ENCODE measurements at places on chromosomes 1 and 21.

- DNase-seq: no peak
Measured at GRCh38 chr1:188822248-188822647, 1655.4 kb downstream of the BRINP3 start.

DNA sequence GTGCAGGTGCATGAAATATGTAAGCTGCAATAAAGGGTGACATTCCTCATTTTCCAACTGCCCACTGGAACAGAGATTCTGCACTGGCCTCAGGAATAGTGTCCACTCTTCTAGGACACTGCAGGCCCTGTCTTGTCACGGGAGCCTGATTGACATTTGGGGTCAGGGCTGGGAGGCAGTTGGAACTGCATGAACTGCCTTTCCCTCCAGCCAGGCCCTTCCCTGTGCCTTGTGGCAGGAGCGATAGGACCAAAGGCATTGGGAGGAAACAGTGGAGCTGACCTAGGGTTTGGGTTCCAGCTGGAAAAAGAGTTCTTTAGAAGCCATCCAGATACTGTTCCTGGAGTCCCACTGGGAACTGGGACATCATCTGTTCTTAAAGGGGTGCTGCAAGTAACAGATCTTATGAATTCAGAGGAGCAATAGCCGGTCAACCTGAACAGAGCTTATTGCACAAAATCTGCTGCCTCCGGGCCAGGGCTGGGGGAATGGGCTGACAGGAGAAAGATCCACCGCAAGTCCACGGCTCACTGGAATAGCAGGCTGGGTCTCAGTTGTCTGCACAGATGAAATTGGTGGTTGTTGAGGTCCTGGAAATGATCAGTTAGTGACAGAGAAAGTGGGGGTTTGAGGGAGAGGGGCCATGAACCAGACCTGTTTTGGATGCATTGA lies 451.7 kb downstream of the CAMTA1 start:
- DNase-seq: no peak

DNA sequence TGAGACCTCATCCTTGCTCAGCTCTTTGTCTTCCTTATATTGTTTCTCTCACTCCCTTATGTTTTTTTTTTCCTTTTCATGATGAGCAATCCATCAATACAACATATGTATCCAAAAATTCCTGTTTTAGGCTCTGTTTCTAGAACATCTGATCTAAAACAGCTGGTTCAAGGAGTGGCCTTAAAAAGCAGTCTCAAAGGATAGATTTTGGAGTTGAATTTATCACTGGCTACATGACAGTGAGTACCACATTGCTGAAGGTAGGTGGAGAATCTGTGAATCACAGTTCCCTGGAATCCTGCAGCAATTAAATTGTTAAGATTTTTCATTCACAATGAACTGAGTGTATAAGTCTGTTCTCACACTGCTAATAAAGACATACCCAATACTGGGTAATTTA lies 155.8 kb upstream of the ADAMTS5 start:
- no peak for DNase-seq

DNA sequence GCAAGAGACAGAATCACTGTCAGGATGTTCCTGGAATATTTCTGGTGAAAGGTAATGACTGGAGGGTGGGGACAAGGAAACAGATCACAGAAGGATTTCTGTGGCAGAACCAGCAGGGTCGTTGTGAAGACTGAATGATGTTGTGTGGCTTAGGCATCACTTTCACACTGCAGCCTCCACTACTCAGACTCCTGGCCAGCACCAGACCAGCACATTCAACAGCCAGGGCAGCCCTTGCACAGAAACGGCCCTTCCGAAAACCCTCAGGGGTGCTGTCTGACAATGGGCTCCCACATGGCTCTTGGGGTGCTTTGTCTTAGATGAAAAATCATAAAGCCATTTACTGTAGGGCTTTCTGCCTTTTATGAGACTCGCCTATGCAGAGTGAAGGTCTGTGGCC lies 3.8 kb upstream of the RAB7B start:
- DNase-seq: no peak

- no peak for DNase-seq
Measured at GRCh38 chr1:196650403-196650802, 1.4 kb upstream of the CFH start.

- DNase-seq: no peak
Measured at GRCh38 chr21:38511662-38512243, 13.5 kb upstream of the ERG start.

GRCh38 chr1:22607154-22607553 lies 29.3 kb upstream of the C1QA start:
- no peak for DNase-seq

DNA sequence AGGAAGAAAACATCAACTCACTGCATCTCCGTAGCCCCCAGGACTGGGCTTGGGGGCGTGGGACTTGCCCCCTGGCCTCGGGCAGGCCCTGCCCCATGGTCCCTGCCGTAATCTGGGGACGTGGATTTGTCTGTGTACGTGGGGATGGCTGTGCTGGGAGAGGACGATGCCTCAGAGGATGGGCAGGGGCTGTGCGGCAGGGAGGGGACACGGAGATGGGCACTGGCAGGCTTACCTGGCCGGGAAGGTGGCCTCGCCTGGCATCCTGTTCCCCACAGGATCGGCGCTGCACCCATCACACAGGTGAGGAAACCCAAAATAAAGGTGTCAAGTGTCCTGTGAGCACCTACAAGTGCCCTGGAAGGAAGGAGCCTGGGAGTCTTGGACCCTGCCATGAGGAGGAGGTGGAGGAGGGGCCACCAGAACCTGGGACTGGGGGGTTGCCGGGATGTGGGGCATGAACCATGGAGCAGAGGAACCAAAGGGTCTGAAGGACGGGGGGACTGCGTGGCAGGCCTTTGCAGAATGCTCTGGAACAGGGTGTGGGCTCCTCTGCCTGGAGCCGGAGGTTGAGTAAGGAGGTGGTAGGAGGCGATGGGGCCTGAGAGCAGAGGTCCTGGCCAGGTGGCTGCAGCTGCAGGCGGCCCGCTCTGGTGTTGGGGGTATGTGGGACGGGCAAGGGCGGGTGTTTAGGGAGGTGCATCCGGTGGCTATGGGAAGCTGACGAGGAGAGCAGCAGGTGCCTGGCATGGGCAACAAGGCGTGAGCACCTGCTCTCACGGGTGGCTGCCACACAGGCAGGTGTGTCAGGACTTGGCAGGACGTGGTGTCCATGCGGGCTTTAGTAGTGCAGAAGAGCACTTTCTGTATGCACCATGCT lies 27.8 kb upstream of the LRRC3 start:
- DNase-seq: no peak

GRCh38 chr1:92944901-92945747 lies 16.1 kb downstream of the DIPK1A start:
- DNase-seq: no peak

GRCh38 chr1:147217141-147217540 lies 8.0 kb downstream of the FMO5 start:
- DNase-seq: no peak

DNA sequence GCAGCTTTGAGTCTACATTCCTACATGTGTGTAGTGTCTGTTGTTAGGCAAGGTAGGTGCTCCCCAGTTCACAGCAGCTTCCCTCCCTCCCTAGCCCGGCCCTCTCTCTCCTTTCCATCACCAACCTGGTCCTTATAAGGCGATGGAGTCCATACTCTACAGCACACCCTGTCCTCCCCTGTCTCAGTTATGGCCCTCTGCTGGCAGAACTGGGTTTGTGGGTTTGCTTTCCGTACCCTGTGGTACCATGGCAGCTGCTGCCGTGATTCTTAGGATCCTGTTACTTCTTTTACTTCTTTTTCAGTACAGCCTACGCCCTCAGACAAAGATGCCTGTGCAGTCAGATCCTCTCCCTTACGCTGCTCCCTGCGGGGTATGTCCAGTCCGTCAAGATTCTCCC lies 31.7 kb downstream of the AK5 start:
- DNase-seq: peak; percentile 11

DNA sequence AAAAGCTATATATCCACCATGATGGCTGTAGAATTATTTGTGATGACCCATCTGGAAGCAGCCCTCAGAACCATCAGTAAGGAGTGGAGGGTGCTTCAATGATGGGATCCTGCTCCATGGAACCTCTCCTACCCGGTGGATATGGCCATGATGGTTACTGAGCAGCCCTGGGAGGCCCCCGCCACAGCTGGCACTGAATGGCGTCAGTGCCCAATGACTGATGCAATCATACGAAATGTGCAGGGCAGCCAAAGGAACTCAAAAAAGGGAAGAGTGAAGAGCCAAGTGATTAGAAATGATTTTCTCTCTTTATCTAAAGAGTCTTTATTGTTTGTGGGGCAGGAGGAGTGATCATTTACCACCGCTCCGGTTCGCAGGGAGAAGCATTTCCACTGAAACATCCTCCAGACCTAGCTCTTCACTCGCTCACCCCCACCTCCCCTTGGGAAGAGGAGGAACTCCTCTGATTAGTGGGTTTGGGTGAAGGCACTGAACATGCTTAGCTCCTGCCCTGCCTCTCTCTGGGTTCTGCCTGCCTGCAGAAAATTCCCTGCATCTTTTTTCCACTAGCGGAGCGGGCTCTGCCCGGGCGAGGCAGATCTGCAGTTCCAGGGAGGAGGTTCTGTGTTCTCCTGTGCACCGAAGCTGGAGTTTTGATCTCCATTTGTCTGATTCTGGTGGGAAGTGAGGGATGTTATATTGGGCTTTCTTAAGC lies 260.3 kb downstream of the GRIK3 start:
- DNase-seq: no peak

DNA sequence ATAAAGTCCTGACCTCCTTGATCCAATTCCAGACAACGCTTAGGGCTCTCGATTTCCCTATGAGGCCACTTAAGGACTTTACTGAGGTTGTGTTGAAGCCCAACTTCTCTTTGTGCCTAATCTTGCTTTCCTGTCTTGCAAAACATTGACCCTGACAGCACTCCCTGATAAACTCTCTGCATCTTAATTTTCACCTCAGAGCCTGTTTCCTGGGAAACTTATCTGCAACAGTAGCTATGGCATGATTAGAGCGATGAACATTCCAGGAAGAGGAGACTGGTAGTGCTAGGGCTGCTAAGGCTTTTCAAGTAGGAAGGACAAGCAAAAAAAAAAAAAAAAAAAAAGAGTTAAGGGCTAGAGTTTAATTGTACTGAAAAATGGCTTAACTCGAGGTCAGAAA lies 118.9 kb downstream of the RGS21 start:
- no peak for DNase-seq

DNA sequence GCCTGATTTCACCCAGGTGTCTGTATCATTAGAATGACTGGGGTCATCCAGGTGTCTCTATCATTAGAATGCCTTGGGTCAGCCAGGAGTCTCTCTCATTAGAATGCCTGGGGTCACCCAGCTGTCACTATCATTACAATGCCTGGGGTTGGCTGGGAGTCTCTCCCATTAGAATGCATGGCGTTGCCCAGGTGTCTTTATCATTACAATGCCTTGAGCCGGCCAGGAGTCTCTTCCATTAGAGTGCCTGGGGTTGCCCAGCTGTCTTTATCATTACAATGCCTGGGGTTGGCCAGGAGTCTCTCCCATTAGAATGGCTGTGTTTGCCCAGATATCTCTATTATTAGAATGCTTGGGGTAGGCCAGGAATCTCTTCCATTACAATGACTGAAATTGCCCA lies 61.6 kb downstream of the RNF187 start:
- no peak for DNase-seq

DNA sequence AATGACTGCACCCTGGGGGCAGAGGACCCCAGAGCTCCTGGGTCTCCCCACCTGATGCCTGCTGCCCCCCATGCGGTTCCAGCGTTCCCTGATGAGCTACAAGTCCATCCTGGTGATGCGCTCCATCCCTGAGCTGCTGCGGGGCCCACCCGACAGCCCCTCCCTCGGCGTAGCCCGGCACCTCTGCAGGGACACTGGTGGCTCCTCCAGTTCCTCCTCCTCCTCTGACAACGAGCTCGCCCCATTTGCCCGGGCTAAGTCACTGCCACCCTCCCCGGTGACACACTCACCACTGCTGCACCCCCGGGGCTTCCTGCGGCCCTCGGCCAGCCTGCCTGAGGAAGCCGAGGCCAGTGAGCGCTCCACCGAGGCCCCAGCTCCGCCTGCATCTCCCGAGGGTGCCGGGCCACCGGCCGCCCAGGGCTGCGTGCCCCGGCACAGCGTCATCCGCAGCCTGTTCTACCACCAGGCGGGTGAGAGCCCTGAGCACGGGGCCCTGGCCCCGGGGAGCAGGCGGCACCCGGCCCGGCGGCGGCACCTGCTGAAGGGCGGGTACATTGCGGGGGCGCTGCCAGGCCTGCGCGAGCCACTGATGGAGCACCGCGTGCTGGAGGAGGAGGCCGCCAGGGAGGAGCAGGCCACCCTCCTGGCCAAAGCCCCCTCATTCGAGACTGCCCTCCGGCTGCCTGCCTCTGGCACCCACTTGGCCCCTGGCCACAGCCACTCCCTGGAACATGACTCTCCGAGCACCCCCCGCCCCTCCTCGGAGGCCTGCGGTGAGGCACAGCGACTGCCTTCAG lies 35.5 kb downstream of the TRIM11 start:
- no peak for DNase-seq

DNA sequence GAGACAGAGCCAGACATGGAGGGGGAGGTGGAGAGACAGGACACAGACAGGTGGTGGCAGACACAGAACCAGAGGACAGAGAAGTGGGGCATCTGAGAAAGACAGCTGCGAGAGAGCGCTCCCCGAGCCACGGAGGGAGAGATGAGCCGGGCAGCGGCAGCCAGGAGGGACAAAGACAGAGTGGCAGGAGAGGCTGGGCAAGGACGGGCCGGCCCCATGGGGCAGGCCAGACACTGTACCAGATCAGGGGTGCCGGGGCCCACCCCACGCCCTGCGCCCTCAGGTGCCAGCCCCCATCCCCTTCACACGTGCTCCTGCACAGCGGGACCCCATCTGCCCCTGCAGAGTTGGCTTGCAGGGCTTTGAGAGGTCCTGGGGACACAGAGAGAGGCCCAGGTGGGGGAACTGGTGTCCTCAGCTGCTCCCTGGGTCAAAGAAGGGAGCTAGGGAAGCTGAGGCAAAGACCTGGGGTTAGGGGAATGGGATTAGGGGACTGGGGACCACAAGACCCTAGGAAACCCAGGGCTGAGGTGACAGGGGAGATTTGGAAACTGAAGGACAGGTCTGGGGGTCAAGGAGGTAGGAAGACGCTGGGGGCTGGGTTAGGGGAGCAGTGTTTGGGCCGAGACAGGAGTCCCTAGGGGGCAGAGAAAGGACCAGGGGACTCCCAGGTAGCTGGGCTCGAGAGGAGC lies 643 bp downstream of the FNDC5 start:
- DNase-seq: no peak

GRCh38 chr21:34219334-34220060 lies 144.3 kb upstream of the KCNE2 start:
- DNase-seq: no peak

DNA sequence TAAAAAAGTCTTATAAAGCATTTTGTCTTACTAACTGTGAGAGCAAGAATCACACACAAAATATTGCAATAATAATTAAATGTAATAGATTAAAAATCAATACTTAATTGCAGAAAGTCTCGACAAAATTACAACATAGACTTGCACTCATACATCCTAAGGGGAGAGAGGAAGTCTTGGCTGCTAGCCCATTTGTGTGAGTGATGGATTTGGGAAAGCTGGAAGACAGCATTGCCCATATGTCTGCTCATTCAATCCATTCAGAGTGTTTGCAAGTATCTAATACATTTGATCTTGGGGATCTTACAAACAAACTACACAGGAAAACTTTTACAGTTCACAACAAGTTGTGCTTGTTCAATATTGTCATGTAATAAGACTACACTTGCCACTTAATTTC lies 140.5 kb downstream of the COL11A1 start:
- DNase-seq: no peak
